ENCODE measurements at places on chromosomes 7 and 10.
A peak's percentile ranks its signal among the peaks of the same experiment; 100 is the strongest.

DNA sequence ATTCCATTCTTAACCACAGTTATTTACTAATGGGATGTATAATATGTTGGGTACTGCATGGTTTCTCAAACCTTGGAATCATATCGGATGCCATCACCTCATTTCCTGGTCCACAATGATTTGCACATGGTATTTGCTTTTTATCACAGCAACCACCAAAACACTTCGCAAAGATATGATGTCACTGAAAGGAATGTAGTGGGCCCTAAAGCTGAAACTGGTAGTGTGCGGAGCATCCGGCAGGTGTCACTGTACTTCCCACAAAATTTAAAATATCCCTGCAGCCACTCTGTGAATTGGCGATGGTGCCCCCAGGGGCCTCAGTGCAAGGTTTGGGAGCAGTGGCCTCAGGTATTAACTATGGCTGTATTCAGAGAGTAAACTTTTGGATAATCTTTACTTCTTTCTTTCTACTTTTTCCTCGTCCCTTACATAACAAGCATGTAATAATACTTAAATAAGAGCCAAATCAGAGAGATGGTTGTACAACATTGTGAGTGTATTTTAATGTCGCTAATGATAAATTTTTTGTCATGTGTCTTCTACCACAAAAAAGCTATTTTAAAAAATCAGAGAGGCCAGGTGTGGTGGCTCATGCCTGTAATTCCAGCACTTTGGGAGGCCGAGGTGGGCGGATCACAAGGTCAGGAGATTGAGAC, 66.2 kb downstream of the FAM241B start:
- peak; percentile 92 for DNase-seq

DNA sequence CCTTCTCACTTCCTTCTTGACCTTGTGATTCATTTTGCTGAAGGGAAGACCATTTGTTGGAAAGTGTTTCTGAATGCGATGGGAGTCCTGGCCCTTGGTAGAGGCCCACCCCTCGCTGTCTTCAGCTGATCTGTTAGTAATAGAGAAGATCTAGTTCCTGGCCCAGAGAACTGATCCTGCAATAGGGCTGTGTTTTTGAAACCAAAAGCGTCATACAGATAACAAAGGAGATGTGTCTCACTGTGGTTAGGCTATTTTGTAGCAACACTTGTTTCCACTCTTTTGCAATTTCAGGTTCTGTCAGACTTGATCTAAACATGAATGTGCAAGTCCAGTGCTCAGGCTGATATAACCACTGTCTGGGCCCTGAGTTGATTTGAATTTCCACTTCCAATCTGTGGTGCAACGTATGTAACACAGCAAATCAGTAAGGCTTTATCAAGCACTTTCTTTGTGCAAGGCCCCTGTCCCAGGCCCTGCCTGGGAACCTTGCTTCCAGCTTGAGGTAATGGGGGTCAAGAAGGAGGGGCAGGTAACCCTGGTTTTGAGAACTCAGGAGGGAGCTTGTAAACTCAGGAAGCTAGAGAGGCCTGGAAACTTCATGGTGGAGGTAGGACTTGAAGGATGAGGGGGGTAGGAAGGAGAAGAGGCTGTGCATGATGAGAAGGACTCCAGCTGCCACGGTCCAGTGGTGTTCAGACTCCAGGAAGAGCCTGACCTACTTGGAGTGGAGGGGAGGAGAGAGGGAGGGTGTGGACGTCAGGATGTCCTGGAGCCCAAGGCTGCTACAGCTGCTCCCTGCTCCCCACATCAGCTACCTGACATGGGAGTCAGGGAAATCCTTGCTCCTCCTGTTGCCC, 42.2 kb upstream of the SRGN start:
- DNase-seq, result no peak

DNA sequence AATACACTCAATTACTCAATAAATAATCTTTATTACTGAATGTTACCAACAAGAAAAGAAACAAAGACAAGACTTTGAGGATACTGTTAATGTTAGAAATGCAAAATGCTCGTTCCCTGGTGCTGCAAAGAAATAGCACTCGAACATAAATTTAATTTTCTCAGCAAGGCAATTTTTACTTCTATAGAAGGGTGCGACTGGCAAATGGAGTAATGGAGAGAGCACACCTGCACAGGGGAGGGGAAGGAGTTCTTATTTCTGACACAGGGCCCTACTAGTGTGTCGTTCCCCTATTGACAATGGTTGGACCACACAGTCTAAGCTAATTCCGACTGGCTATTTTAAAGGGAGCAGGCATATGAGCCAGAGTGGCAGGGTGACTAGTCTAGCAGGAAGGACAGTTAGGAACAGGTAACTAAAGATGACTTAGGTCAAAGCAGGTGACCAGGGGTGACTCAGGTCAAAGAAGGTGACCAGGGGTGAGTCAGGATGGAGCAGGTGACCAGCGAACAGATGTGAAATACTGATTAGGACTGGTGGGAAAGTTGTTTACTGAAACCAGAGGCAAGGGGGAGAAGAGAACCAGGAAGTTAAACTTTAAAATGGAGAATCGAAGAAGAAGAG, 119.1 kb downstream of the RNF32 start:
- DNase-seq, result no peak

DNA sequence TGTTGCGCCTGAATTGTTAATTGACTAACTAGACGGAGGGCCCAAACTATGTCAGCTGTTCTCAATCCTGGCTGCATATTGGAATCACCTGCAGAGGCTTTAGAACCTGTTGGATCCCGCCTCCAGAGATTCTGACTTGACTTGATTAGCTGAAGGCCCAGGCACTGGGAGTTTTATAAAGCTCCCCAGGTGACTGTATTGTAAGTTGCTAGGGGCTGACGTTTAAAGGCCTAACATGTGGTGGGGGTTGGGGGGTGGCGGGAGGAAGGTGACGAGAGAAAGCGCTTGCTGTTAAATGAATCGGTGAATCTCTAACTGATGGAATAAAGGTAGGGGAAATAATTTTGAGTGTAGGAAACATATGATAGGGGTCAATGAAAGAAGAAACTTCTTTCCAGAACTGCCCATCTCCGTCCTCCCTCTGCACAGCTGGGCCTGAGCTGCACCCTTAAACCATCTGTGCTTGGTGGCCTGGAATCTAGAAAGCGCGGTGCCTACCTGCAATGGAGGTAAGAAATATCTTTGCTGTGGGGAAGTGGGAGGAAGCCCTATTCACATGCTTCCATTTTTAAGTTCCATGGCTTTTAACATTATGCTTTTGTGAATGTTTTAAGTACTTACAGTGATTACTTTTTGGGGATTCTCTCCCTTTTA, 225.0 kb upstream of the FAM3C start:
- no peak for DNase-seq

DNA sequence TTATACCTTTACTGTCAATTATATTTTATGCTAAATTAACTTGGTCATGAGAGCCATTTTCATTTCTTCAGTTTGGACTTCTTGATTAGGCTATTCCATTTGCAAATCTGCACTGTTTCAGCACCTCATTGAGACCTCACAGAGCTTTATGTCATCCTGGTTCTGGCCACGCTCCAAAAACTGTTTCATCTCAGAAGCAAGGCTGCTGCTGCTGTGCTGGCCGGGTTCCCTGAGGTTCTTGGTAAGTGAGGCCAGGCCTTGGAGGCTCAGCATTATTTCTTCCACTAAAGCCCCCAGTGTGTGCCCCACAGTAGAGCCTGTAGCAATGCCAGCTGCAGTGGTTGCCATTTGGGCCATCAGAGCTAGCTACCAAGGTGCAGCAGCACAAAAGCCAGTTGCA, 7.8 kb upstream of the ZNF485 start:
- DNase-seq, result no peak

DNA sequence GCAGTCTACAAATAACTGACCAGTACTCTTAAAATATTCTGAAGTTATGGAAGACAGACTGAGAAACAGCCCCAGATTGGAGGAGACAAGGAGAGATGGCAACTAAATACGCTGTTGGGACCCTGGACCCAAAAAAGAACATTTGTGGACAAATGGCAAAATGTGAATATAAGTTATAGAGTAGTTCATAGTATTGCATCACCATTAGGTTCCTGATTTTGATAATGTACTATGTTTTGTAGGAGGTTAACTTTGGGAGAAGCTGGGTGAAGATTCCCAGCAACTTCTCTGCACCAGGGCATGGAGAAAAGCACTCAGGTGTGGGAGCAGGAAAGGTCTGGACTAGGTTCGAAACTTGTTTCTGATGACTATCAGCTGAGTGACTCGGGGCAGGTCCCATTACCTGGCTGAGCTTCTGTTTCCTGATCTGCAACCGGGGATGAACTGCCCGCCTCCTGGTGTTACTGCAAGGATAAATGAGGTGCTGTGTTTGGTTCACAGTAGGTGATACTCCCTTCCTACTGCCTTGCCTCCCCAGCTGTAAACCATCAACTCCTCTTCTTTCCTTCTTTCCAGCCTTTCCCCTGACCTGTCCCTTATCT, 48.2 kb downstream of the EEPD1 start:
- no peak for DNase-seq

- no peak for DNase-seq
Measured at GRCh38 chr10:58833771-58834561, 321.3 kb downstream of the BICC1 start.

- no peak for DNase-seq
Measured at GRCh38 chr10:27349987-27350386, 109.4 kb upstream of the ACBD5 start.

DNA sequence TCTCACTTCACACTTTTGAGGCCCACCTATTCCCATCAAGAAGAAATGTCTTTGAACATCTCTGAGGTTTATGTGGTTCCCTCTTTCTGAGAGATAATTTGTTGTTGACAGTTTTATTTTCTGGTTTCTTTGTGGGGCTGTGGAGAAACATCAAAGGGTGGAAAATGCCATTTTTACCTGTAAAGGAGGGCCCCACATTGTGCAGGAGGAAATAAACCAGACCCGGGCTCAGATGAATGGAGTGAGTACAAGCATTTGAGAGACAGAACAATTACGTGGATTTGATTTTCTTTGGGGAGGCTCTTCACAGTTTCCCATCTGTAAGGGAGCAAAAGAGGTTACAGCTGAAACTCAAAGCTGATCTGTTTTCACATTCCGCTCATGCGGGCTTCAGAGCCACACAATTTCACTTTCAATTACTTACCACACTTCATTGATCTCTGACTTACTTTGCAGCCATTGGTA, 29.8 kb downstream of the ITPRIP start:
- DNase-seq, result no peak

DNA sequence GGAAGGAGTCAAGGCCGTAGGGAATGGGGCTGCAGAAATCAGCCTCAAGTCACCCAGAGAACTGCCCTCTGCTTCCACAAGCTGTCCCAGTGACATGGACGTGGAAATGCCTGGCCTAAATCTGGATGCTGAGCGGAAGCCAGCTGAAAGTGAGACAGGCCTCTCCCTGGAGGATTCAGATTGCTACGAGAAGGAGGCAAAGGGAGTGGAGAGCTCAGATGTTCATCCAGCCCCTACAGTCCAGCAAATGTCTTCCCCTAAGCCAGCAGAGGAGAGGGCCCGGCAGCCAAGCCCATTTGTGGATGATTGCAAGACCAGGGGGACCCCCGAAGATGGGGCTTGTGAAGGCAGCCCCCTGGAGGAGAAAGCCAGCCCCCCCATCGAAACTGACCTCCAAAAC, 50.2 kb upstream of the PDCD4 start:
- no peak for DNase-seq

GRCh38 chr10:61128196-61128595, 184.2 kb upstream of the RHOBTB1 start:
- DNase-seq, result no peak

- no peak for DNase-seq
Measured at GRCh38 chr7:107123392-107123791, 45.4 kb upstream of the HBP1 start.

DNA sequence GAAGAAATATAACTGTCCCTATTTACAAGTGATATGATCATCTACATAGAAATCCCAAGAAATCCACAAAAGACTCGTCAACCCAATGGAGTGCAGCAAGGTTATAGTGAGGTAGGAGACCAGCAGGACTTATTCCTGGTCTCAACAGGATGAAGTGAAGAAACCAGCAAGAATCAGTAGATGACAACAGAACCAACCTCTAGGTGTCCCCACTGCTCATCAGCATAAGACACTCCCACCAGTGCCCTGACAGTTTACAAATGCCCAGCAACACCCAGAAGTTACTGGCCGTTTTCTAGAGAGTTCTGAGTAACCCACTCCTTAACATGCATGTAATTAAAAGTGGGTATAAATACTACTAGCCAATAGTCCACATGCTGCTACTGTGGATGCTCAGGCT, 470.5 kb upstream of the LRRTM3 start:
- DNase-seq, result no peak

DNA sequence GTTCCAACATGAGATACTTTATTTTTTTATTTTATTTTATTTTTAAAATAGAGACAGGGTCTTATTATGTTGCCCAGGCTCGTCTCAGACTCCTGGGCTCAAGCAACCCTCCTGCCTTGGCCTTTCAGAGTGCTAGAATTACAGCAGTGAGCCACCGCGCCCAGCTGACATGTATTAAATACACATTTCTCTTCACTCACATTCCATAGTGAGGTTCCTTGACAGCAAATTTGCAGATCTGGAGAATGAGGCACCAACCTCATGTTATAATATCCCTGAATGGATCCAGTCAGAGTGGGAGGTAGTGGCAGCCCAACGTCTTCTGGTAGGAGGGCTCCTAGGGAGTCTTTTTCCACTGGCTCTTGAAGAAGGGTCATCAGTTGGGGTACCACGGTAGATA, 46.1 kb downstream of the OGDH start:
- DNase-seq, result no peak

DNA sequence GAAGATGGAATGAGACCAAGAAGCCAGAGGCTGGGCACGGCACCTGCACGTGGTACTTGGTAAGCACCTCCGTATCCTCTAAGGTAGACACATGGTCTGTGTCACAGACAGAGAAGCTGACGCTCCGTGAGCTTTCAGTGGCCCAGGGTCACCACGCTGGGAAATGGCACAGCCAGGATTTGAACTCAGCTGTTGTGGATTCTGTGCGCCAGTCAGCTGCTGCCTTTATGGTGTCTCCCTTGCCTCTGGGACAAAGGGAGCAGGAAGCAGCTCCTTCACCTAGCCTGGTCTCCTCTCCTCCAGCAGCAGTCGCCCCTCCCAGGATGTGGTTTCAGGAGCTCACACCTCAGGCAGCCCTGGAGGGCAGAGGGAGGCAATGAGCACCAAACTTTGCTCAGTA, 110.8 kb downstream of the ARHGAP22 start:
- DNase-seq, result no peak

DNA sequence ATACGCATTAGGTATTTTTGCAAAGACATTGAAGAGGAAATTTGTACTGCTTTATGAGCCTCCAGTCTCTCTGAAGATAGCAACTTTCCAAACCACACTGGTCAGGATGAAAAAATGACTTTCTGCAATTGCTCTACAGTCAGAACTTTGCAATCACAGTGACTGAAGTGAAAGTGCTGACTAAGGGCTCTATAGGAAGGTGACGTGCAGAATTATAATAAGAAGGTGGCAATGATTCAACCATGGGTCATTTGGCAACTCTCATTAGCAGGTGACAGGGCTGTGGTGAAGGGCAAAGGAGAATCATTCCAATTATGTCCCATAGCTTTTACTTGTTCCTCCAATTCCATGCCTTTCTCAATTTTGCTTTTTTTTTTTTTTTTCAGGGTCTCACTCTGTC, 311.0 kb downstream of the ANKRD30A start:
- no peak for DNase-seq
